ENCODE measurements at places on chromosomes 5 and 9.

DNA sequence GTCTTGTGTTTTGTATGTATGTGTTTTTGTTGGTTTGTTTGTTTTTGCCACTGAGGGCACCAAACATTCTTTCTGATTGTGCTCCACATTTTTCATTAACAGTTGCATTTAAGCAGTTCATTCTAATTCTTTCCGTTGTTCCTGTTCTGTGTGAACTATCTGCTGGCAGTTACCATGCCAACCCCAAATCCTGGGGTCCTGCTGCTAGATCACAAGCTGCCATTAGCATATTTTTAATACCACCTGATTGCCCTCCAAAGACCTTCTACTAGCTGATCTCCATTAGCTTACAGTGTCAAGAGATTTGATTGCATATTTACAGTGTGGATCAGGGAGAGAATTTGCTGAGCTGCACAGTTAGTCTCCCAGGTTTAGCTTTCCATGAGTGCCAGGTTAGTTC is 40.6 kb upstream of the STARD4 start:
- DNase-seq: peak; percentile 43

GRCh38 chr5:149514512-149514911 is 36.7 kb downstream of the CSNK1A1 start:
- DNase-seq: no peak

DNA sequence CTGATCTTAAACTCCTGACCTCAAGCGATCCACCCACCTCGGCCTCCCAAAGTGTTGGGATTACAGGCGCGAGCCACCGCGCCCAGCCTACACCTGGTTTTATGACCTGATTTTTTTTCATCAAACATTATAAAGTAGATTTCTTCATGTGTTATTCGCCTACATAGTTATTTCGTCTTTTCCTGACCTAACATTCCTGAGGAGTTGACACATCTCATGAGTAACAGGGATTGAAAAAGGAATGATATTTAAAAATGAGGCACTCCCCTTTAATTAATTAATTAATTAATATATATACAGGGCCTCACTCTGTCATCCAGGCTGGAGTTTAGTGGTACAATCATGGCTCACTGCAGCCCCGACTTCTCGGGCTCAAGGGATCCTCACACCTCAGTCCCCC is 20.2 kb upstream of the MTMR12 start:
- no peak for DNase-seq

GRCh38 chr5:107783551-107783950 is 112.8 kb upstream of the EFNA5 start:
- DNase-seq: no peak
